ENCODE measurements at places on chromosomes 3 and 15.

GRCh38 chr3:2547049-2547448 lies 448.4 kb downstream of the CNTN4 start:
- ATAC-seq: no peak

DNA sequence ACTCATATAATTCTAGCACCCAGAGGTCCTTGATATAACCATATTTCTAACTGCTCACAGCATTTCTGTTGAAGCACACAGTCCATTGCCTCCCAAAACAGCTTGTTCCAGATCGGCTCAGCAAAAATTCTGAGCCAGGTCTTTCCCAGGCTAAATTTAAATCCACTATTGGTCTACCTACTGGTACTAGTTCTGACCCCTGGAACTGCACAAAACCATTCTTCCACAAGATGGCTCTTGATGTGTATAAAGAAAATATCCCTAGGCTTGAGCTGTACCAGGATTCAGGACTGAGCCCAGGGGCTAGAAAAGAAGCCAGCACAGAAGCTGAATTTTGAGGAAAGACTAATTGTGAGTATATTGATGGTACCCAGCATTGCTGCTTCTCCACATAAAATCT lies 75.4 kb upstream of the ABHD17C start:
- no peak for ATAC-seq

DNA sequence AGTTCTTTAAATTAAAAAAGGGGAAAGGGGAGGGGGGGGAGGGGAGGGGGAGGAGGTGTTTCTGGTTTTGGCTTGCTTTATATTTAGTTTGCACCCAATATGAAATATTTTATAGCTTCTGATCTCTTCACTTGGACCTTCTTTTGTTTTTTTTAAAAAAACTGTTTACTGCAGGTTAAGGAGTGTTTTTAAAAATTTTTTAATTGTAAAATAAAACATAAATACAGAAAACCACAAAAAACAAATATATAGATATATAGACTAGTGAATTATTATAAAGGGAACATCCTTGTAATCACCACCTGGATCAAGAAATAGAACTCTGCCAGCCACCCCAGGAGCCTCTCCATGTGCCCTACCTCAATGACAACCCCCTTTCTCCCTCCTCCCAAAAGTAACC lies 861 bp upstream of the MYLK start:
- ATAC-seq: no peak

- ATAC-seq: no peak
Measured at GRCh38 chr3:1093217-1093616, 393 bp downstream of the CNTN6 start.

DNA sequence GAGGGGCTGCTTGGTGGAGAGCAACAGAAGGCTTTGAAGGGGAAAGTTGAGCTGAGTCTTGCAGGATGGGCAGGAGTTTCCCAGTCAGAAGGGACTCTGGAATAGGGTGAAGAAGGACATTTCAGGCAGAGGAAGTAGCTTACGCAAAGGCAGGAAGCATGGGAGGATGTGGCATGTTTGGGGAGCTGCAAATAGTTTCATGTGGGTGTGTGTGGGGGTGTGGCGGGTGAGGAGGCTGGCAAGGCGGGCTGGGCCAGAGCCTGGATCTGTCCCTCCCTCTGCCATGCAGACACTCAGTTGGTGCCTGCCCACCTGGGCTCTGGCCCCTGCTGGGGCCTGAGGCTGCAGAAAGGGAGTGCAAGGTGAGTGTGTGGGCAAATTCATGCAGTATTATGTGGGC lies 10.4 kb downstream of the TEX264 start:
- ATAC-seq: no peak

DNA sequence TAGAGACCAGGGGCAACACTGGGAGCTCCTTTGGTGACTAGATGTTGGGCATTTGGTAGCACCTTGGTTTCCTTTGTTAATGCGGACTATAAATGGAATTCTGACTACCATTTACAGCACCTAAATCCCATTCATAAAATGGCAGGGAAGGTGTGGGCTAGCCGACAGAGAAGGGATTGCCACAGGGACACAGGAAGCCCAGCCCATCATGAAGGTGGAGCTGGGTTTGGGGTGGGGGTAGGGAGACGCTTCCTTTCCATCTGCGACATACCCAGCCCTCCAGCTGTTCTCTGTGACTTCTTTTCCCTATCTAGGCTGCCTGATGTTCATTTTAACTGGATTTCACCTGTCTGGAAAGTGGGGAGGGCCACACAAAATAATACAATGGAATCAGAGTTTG lies 21.0 kb downstream of the ABHD2 start:
- no peak for ATAC-seq

DNA sequence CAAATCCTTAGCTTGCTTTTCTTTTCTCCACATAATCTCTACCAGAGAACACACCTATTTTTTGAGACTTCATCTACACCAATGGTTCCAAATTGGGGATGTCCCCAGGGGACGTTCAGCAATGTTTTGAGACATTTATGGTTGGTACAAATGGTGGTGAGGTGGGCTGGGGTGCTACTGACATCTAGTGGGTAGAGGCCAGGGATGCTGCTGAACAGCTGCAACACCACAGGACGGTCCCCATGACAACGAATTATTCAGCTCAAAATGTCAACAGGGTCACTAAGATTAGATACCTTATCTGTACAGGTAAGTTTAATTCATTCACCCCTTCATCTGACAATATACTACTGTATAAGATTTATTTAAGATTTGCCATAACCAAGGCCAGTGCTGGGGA lies 14.4 kb downstream of the GK5 start:
- peak; percentile 45 for ATAC-seq

GRCh38 chr3:126245811-126246727 lies 65.7 kb upstream of the ALDH1L1 start:
- peak; percentile 90 for ATAC-seq

- ATAC-seq: peak; percentile 59
Measured at GRCh38 chr15:40894681-40895448, 615 bp downstream of the VPS18 start.

DNA sequence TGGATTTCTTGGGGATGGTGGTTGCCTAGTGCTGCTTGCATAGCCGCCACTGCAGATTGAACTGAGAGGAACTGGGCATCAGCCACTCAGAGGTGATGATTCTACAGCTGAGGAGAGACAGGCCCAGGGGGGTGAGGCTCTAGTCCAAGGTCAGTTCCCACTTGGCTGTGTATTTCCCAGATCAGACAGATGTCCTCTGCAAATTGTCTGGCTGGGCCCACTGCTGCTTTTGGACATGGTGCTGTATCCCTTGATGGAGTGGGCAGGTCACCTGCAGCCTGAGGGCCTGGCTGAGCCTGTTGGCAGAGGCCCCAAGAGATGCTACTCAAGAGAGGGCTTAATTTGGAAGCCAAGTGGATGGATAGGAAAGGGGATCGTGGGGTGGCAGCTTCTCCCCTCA lies 124.5 kb upstream of the CTDSPL start:
- no peak for ATAC-seq

GRCh38 chr15:44300572-44300971 lies 12.1 kb downstream of the GOLM2 start:
- ATAC-seq: no peak

- peak; percentile 97 for ATAC-seq
Measured at GRCh38 chr15:89647191-89647851, 7.9 kb downstream of the KIF7 start.

- ATAC-seq: no peak
Measured at GRCh38 chr15:59420986-59421618, 16.9 kb upstream of the FAM81A start.

DNA sequence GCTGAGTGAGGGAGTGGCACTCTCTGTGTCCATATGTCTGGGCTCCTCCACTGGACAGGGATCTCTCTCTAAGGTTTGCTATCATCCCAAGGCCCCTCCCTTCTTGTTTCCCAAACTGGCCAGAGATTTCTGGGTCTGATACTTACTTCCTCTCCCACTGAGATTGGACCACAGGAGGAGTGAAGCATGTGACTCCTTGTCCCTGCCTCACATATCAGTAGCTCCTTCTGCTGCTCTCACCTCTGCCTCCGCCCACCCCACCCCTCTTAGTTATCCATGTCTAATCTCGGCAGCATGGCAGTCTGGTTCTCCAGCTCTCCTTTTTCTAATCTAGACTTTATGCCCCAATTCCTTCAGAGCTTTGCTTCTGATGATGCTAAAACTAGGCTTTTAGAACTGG lies 223.1 kb downstream of the RPLP1 start:
- no peak for ATAC-seq

GRCh38 chr3:123373474-123373987 lies 75.4 kb downstream of the ADCY5 start:
- peak; percentile 56 for ATAC-seq

DNA sequence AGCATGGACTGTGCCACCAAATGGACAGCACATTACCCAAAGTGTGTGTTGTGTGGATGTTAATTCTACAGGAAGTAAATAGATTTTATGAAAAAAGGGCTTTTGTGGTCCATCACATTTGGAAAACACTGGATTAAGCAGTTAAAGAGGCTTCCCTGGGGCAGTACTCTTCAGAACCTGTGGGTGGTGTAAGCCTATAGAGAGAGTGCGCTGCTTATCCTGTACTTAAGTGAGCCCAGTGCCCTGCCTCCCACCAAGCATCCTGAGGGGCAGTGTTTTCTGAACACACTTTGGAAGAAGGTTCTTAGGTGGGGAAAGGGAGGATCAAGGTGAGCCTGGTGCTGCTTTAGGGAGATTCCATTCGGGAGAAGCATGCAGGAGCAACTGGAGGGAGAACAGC lies 10.9 kb downstream of the TTLL3 start:
- ATAC-seq: peak; percentile 75

DNA sequence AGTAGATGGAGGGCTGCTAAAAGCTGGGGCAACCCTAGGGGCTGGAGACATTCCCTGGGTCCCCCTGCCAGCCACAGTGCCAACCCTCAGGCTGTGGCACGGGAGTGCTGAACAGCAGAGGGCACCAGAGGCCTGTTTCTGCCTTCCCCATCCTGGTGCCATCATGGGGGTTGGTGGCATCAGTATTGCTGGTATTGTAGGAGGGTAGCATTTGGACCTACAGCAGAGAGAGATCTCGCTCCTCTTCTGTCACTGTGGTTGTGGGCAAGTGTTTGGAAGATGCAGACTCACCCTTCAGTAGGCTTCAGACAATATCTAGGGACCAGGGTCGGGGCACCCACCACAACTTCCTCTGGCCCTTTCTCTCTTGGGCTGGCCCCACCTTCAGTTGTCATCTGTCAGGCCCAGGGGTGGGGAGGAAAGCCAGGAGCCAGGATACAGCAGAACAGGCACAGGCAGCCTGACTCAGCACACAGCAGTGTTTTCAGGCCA lies 123.5 kb downstream of the RPLP1 start:
- ATAC-seq: peak; percentile 93

GRCh38 chr15:77519540-77519939 lies 98.9 kb downstream of the HMG20A start:
- no peak for ATAC-seq
